ENCODE measurements at places on chromosomes 3 and 15.

DNA sequence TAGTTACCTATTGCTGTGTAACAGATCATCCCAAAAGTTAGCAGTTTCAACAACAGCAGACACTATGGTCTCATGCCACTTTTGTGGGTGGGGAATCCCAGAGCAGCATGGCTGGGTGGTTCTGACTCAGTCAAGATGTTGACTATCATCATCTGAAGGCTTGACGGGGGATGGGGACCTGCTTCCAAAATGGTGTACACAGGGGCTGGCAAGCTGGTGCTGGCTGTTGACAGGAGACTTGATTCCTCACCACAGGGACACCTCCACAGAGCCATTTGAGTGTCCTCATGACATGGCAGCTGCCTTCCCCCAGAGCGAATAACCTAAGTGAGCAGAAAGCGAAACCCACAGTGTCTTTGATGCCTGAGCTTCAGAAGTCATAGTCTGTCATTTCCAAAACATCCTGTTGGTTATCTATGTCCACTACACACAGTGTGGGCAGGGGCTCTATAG is 19.1 kb downstream of the DNAJB8 start:
- DNase-seq = peak; percentile 60

DNA sequence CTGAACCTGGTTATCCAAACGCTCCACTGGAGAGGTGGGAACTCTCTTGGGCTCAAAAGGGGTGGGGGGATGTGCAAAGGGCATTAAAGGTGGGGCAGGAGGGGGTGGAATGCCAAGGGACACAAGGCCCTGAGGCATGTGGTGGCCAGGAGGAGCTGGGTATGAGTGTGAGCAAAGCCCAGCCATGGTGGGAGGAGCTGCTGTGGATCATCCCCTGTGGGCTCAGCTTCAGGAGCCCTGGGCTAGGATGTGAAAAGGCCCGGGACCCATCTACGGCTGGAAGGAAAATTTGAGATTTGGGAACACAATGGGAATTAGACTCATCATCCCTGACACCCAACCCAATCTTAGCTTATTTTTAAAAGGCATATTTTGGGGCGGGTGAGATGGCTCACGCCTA is 33.3 kb downstream of the MGLL start:
- no peak for DNase-seq

- no peak for DNase-seq
These were observed 4.1 kb upstream of the MYO1E start for GRCh38 chr15:59376733-59377132.

GRCh38 chr3:64368257-64369020 is 143.2 kb upstream of the PRICKLE2 start:
- DNase-seq = no peak

GRCh38 chr3:30521156-30521715 is 85.2 kb upstream of the TGFBR2 start:
- no peak for DNase-seq

DNA sequence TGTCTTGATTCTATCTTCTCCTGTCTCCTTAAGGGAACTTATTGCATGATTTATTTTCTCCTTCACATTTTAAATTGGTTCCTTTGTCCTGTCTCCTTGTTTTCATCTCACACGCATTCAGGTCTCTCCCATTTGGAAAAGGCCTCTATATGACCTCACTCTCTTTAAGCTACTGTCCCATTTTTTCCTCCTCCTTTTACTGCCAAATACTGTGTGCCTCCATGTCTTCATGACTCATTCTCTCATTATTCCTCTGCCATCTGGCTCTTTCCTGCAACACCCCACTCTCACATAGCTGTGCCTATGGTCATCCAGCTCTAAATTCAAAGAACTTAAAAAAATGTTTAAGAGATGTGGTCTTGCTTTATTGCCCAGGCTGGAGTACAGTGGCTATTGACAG is 48.0 kb downstream of the TYRO3 start:
- no peak for DNase-seq

DNA sequence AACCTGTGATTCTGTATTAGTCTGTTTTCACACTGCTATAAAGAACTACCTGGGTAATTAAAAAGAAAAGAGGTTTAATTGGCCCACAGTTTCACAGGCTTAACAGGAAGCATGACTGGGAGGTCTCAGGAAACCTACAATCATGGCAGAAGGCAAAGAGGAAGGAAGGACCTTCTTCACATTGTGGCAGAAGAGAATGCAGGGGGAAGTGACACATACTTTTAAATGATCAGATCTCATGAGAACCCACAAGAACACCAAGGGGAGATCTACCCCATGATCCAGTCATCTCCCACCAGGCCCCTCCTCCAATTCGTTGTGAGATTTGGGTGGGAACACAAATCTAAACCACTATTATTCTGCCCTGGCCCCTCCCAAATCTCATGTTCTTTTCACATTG is 6.1 kb downstream of the ZKSCAN7 start:
- DNase-seq = no peak

- DNase-seq = peak; percentile 77
These were observed 185.1 kb downstream of the GOLGA6L6 start for GRCh38 chr15:20356444-20356910.

DNA sequence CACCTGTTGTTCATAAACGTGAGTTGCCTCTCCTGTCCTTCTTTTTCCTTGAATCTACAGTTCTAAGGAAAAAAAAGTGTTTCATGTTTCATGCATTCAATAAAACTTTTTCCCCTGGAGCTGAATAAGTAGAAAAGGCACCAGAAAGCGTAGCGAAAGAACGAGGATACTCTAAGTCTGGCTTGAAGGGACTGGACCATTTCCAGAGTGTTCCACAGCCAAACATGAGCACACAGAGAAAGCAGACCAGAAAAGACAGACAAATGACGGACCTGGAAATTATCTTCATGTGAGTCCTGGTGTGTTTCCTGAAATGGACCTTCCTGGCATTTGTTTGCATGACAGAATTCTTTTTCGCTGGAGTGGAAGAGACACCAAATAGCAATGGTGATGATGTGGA is 204.7 kb downstream of the SV2B start:
- no peak for DNase-seq
